ENCODE measurements at places on chromosomes 2 and 18.
A peak's percentile ranks its signal among the peaks of the same experiment; 100 is the strongest.

- peak; percentile 44 for DNase-seq
Observed at GRCh38 chr2:135664623-135665068, 77.0 kb upstream of the UBXN4 start.

GRCh38 chr2:107276034-107276433 lies 390.1 kb upstream of the ST6GAL2 start:
- DNase-seq = peak; percentile 16

DNA sequence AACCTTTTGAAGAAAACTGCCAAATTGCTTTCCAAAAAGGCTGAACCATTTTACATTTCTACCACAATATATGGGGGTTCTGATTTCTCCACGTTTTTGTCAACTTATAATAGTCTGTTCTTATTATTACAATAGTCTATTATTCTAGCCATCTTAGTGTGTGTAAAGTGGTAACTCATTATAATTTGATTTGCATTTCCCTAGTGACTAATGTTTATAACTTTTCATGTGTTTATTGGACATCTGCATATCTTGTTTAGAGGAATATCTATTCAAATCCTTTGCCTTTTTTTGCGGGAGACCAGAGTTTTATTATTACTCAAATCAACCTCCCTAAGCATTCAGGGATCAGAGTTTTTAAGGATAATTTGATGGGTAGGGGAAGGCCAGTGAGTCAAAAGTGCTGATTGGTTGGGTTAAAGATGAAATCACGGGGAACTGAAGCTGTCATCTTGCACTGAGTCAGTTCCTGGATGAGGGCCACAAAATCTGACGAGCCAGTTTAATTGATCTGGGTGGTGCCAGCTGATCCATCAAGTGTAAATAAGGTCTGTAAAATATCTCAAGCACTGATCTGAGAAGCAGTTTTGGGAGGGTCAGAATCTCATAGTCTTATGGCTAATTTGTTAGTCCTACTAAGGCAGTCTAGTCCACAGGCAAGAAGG lies 303.4 kb upstream of the NCKAP5 start:
- peak; percentile 8 for DNase-seq

DNA sequence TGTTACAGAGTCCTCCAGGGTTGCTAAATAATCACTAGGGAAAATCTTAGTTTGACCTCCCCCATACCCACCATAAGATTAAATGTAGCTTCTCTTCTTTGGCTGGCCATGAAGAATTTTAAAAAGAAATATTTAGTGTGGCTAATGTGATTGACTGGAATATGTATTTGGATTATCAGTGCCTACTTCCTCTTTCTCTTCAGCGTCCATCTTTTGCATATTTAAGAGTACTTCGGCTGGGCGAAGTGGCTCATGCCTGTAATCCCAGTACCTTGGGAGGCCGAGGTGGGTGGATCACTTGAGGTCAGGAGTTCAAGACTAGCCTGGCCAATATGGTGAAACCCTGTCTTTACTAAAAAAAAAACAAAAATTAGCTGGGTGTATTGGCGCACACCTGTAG lies 28.8 kb downstream of the ADAM23 start:
- no peak for DNase-seq

Measured in fibroblast of skin of back (primary cell).